ENCODE measurements at places on chromosomes 13 and 19.

DNA sequence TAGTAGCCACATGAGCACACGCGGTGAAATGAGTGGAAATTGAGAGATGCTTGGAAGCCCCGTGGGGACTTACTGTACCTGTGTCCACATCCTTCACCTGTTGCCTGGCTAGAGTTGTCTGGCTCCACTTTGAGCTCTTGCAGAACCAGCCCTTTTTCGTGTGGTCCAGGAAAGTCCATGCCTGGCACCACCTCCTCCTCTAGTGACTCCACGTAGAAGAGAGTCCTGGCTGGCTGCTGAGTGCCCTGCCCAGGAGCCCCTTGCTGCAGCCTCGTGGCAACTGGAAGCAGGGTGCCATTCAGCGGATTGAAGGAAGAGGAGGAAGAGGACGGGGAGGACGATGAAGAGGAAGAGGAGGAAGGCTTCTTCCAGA, 515 bp upstream of the ATXN8OS start:
- DNase-seq: no peak

DNA sequence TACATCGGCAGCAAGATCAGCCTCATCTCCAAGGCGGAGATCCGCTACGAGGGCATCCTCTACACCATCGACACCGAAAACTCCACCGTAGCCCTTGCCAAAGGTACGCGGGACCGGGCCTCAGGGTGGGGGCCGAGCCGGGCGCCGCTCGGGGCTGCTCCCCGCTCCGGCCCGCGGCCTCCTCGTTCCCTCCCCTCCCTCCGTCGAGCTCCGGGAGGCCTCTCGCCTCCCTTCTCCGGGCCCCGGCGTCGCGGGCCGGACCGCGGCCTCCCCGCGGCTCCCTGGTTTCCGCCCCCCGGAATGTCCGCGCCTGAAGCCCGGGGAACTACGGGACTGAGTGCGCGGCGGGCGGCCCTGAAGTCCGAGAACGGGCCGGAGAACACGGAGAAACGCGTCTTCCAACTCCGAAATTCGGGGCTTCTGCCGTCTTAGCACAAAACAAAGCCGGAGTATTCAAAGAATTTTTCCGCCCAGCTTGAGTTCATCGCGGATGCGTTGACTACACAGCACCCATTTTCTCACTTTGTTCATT, 423 bp downstream of the LSM14A start:
- peak; percentile 11 for DNase-seq

DNA sequence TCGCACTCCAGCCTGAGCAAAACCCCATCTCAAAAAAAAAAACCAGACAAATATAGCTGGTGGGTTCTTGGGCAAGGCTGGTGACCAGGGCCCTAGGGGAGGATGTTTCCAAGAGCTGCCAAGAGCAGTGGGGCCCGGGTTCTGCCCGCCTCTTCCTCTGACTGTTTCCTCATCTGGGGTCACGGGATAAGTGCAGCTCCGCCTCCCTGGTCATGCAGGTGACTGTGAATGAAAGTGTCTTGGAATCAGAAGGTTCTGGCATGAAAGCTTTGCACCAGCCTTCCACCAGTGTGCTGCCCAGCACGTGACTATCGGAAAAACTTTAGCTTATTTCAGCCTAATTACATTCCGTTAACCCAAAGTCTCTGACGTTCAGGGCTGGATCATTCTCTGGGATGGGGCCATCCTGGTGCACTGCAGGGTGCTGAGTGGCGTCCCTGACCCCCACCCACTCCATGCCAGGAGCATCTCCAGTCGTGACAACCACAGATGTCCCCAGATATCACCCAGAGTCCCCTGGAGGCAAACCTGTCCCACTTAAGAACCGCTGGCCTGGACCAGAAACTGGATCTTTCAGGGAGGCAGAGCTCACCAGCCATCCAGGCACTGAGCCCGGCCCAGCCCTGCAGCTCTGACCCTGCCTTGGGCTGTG, 85.6 kb downstream of the GNG7 start:
- DNase-seq: no peak

DNA sequence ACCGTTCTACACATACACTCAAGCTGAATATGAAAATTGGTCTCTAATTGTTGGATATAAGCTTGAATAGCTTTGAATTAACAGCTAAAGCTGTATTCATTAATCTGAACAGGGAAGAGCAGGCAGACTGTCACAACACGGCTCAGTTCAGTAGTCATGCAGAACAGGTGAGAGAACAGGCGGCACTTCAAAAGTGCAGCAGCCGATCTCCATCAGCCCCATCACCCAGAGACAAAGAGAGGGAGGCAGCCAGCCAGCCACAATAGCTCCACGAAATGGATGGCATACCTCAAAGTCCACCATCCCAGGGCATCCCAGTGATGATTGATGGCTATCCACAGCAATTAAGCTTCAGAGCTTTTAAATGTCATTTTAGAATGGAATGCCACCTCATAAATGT, 419.2 kb downstream of the OLFM4 start:
- DNase-seq: no peak

- DNase-seq: no peak
Measured at GRCh38 chr13:22027566-22027965, 356.7 kb downstream of the FGF9 start.

DNA sequence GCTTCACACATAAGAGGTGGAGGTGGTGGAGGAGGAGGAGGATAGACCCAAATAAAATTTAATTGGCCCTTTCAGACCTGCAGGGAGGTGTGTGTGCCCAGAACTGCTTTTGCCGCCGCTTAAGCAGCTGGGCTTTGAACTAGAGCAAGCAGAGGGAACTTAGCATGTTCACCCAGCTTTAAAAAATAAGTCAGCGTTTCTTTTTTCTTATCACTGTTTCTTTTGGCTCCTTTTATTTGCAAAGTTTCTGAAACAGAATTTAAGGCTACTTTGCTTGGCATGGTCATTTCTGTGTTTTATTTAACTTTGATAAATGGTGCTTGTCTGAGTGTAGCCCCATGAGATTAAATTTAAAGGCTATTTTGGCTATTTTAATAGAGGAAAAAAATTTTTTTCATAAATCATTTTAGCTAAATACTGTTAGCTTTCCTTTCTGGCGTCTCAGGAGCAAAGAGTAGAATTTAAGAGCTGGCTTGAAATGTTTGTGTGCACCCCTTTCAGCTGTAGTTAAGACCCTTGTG, 43.3 kb upstream of the RNF113B start:
- DNase-seq: no peak

- DNase-seq: peak; percentile 51
Measured at GRCh38 chr19:19120308-19121231, 17.7 kb downstream of the TMEM161A start.

GRCh38 chr13:90032841-90033493, 1314.5 kb upstream of the MIR17HG start:
- DNase-seq: no peak

GRCh38 chr13:105406551-105406950, 1128.9 kb downstream of the EFNB2 start:
- DNase-seq: no peak

- no peak for DNase-seq
Measured at GRCh38 chr19:48445256-48445605, 552 bp upstream of the GRWD1 start.

- no peak for DNase-seq
Measured at GRCh38 chr19:32624410-32624809, 43.4 kb downstream of the PDCD5 start.

- no peak for DNase-seq
Measured at GRCh38 chr13:51348069-51348967, 8.8 kb downstream of the SERPINE3 start.

DNA sequence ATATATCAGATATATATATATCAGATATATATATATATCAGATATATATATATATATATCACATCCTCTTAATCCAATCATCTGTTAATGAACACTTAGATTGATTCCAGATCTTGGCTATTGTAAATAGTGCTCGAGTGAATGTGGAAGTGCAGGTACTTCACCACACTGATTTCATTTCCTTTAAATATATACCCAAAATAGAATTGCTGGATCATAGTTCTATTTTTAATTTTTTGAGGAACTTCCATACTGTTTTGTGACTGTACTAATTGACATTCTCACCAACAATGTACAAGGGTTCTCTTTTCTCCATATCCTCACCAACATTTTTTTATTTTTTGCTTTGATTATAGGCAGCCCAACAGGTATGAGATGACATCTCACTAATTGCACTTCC, 277.5 kb downstream of the NHLRC3 start:
- DNase-seq: no peak

DNA sequence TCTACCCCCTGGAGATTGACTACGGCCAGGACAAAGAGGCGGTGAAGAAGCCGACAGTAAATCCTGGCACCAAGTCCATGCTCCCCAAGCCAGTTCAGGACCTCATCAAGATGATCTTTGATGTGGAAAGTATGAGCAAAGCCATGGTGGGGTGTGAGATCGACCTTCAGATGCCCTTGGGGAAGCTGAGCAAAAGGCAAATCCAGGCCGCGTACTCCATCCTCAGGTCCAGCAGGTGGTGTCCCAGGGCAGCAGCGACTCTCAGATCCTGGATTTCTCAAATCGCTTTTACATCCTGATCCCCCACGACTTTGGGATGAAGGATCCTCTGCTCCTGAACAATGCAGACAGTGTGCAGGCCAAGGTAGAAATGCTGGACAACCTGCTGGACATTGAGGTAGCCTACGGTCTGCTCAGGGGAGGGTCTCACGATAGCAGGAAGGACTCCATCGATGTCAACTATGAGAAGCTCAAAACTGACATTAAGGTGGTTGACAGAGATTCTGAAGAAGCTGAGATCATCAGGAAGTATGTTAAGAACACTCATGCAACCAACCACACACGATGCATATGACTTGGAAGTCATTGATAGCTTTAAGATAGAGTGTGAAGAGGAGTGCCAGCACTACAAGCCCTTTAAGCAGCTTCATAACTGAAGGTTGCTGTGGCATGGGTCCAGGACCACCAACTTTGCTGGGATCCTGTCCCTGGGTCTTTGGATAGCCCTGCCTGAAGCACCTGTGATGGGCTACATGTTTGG, 24.0 kb upstream of the ANKRD10 start:
- DNase-seq: no peak

DNA sequence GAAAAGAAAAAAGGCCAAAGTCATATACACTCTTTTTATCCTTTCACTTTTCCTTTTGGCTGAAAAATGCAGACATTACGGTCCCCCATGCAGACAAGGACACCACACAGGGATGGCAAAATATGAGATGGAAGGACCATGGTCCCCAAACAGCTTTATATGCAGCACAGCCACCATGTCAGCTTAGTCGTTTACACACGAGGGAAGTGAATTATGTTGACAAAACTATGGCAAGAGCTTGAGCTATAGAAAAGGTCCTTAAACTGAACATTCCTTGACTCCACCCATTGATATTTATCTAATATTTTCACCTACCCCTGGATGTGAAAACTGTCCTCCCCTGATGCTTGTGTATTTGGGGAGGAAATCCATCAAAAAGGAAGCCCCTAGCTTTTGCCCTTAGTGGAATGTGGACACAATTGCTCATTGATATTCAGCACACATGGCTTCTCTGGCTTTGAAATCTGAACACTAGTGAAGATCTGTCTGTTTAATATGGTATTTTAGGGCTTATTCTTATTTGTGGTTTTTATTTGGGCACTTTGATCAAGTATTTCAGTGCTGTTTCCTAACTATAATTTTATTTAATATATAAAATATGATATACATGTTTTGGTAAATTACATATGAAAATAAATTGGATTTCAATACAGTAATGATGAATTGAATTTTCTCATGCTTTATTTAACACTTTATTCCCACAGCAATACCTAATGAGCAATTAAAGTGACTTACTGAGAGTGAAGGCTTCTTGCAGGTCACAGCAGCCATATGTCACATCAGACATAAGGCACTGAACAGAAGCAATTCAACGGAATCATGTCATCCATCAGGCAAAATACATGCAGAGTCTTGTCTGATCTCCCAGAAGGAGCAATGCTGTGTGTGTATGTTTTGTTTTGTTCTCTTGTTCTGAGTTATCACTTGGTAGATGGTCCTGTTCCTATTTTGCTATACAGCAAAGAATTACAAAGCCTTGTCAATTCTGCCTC, 6.8 kb upstream of the GTF2F2 start:
- DNase-seq: no peak

DNA sequence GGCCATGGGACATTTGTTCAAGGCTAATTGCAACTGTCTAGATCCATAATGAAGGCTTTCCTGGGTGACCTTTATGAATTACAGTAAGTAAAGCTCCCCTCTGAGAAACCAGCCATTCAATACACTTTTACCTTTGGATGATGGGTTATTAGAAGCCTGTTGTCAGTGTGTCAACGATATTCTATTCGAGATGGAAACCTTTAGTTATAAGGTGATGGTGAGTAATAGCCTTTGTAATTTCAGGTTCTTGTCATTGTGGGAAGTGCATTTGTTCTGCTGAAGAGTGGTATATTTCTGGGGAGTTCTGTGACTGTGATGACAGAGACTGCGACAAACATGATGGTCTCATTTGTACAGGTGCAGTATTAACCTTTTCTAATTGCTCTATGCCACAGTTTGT, 261.7 kb downstream of the ITGBL1 start:
- DNase-seq: no peak

GRCh38 chr19:2982983-2983350, 5.6 kb downstream of the TLE6 start:
- no peak for DNase-seq

GRCh38 chr13:48125794-48126228, 30.9 kb upstream of the MED4 start:
- DNase-seq: no peak

- DNase-seq: no peak
Measured at GRCh38 chr13:42883771-42884467, 102.5 kb downstream of the FAM216B start.

- DNase-seq: no peak
Measured at GRCh38 chr13:25652764-25653163, 281.0 kb downstream of the ATP8A2 start.

- DNase-seq: peak; percentile 56
Measured at GRCh38 chr19:10871711-10872545, 575 bp downstream of the CARM1 start.

- DNase-seq: peak; percentile 22
Measured at GRCh38 chr13:20127562-20128458, 33.0 kb downstream of the GJA3 start.

GRCh38 chr13:94902722-94903407, 190.5 kb upstream of the SOX21 start:
- no peak for DNase-seq

DNA sequence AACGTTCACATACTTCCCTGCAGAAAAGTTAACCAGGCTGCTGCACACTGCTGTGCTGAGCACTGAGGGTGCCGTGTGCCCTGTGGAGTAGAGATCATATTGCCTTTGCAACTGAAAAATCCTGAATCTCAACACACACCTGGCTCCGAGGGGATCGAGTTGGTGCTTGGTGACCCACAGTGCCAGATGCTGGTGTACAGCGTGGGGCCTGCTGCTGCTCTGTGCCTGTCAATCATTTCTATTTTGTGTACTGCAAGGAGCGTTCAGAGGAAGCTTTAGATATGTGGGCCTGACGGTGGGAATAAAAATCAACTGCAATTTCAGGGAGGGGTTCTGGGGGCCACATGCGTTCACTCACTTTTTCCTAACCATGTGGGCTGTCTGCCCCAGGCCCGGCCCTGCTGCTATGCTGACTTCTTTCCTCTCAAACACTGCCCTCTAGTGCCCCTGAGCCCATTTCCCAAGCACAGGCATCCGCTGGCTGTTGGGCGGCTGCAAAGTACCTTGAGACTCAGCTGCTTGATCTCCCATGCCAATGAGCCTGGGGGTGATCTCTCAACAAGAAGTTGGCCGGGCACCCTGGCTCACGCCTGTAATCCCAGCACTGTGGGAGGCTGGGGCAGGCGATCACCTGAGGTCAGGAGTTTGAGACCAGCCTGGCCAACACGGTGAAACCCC, 9.7 kb upstream of the LENG8 start:
- DNase-seq: no peak

Data from T-helper 2 cell (primary cell).